ENCODE measurements at places on chromosomes 6 and 20. TPM values are rescaled to one million over a fixed set of nuclear protein-coding genes. Genes with fewer than 3 reads are reported as not detected.

RAE1 gene
- total RNA-seq = 28.4 TPM

KIF25 gene
- total RNA-seq = not detected

EPB41L2 gene
- total RNA-seq = 121 TPM

BPI gene
- not detected for total RNA-seq

PBOV1 gene
- 2.2 TPM for total RNA-seq

RBM39 gene
- total RNA-seq = 460 TPM

All from umbilical cord (tissue), 2 donors.